ENCODE measurements at places on chromosomes 7 and 10.

- DNase-seq, result no peak
These were observed 12.2 kb downstream of the TAS2R60 start for GRCh38 chr7:143455491-143455890.

GRCh38 chr10:99433378-99434020 is 3.1 kb upstream of the GOT1 start:
- no peak for DNase-seq

- no peak for DNase-seq
These were observed 125.6 kb downstream of the CALN1 start for GRCh38 chr7:72286519-72286918.

GRCh38 chr7:94300176-94300835 is 94.4 kb upstream of the COL1A2 start:
- no peak for DNase-seq
